NCI-H1105 (cell line): ENCODE measurements at places on chromosomes 12 and 14.

- no peak for DNase-seq
Observed at GRCh38 chr12:78419513-78419912, 445.1 kb upstream of the SYT1 start.

- no peak for DNase-seq
Observed at GRCh38 chr12:124625867-124626675, 58.7 kb upstream of the NCOR2 start.

- DNase-seq, result no peak
Observed at GRCh38 chr12:77167801-77168200, 102.4 kb upstream of the E2F7 start.

DNA sequence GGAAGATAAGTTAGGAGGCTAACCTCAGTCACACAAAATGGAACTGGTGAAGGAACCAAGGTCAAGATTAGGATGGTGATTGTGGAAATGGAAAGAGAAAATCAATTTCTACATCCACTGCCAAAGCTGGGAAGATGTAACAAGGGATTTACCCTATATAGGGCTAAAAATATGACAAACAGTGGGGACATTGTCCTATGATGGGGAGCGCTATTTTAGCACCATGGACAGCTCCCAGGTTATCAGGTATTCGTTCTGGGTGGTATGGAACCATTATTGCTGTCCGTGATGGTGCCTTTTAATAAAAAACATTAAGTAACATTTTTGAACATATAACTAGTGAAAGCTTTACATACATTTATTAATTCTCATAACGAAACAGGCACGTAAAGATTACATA lies 124.0 kb downstream of the NDUFA12 start:
- no peak for DNase-seq

DNA sequence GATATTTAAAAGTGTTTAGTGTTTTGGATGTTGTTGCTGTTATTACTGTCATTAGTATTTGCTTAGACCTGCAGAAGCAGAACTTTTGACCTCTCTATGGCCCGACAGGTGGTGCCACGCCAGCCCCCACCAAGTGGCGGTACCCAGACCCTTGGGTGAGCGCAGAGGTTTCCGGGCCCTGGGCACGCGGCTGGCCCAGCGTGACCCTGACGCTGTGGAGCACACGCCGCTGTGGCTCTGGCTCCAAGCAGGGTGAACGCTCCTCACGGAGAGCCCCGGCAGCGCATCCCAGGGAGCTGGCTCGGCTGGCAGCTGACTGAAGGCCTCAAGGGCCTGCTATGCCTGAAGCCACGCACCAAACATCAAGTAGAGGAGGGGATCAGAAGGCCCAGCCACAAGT lies 22.6 kb downstream of the SLC25A47 start:
- DNase-seq, result no peak

DNA sequence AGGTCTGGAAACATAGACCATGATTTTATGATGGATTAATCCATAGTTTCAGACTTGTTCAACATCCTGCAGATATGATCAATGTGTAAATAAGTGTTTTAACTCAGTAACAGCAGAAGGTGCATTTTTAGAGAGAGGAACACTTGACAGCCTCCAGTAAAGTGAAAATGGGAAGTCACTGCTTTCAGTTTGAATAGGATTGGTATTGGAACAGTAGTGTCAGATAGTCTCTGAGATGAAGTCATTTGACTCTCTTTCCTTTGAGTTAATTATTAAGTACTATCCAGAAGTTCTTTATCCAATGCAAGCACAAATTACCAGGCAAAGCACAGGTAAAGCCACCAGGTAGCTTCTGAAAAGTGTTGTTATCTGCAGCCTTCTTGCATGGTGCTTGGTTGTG lies 14.5 kb upstream of the NAV3 start:
- DNase-seq, result no peak

GRCh38 chr12:31756977-31757420 lies 28.2 kb upstream of the AMN1 start:
- DNase-seq, result no peak

DNA sequence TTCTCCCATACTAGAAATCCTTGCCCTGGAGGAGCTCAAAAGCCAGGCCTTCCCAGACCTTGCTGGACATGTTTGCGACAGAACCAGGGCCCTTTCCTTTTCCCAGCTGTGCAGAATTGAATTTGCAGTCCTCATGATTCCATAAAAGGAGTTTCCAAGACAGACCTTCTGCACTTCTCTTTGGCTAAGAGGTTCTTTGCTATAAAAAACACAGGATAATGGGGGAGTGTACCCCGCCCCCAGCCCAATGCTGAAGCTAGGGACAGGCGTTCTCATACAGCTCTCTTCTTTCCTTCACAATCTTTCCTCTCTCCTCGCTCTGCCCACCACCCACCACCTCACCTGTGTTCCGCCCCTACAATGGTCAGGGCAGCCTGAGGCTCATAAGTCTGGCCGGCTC lies 172.3 kb upstream of the FKBP4 start:
- no peak for DNase-seq

- DNase-seq, result no peak
Observed at GRCh38 chr12:46574847-46575246, 202.3 kb upstream of the SLC38A2 start.

GRCh38 chr12:39393890-39394289 lies 49.0 kb downstream of the KIF21A start:
- no peak for DNase-seq

DNA sequence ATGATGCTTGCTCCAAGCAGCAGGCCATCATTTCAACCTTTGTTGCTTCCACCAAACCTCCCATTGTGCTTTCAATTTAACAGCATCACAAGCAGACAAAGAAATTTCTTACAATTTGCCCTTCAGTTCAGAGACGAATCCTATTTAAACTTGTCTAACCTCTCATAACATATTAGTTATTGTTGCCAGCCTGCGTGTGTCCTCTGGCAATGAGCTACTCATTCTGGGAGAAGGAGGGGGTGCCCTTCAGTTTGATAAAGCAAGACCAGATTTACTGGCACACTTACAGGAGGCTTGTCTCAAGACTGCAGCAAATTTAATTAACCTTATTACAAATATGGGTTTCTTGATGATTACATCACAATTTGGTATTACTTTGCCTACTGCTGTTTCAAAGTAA lies 203.6 kb upstream of the SOX5 start:
- no peak for DNase-seq

- peak; percentile 90 for DNase-seq
Observed at GRCh38 chr14:94129111-94129757, at the start of gene IFI27L2. Gene IFI27L2, minus strand, starts transcription at chr14:94129604. Its CDS starts 40 bp downstream, at chr14:94129564.

DNA sequence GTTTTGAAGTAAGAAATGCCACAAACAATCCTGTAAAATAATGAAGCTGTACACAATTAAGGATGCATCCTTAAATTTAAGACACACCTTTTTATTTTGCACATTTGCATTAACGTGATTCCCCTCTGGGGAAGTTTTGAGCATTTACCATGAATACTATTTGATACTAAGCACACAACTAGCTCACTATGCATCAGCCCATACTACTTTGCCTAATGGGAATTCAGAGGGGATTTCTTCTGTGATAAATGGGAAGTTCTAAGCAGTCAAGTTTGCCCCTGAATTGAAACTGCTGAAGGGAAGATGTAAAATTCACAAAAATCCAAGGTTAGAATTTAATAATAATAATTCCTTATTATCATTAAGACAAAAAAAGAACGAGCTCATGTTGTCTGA lies 27.4 kb downstream of the SINHCAF start:
- DNase-seq, result no peak

DNA sequence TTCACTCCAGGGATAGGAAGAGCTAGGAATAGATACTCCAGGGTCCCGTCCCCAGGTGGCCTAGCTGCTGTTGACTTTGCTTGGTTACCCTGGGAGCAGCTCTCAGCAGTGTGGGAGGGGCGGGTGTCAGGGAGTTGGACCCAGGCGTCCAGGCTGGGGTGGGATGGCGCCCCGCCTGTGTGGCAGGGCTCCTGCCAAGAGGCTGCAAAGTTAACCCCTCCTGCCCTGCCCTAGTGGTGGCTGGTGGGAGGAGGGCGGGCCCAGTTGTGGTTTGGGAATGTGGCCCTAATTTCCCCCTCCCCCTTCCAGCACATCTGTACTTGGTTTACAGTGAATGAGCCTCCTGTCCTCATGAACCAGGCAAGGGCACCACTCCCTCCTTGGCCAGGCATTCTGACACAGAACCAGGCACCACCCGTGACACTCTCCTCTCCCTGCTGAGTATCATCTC lies 1.7 kb upstream of the RARG start:
- DNase-seq, result no peak

DNA sequence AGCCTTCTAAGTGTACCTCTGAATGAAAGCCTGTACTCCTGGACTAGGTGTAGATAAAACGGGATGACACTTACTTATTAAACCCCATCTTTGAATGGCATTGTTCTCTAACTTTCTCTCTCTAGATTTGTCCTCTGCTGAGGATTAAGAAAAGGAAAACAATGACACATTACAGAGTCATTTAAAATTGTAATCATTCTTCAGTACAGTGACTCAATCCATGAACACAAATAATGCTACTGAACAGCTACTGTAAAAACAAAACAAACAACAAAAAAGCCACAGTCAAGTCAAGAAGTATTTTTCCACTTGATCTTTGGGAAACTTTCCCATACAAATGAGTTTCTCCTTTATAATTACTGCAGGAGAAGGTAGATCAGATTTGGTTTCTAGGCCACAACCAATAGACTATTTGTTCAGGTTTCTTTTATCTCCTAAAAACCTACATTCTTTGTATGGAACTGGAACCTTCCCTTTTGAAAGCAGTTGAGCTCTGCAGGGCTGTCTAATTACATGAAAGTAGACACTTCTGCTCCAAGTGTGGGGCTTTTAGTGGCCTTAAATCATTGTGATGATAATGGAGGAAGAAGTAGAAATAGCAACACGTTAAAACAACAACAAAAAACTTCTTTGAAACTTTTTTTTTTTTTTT lies 219.1 kb downstream of the ESR2 start:
- no peak for DNase-seq

- DNase-seq, result no peak
Observed at GRCh38 chr12:12626471-12626870, 14.8 kb downstream of the CREBL2 start.
